GM12878 (cell line): ENCODE measurements at places on chromosomes 12 and 14.

DNA sequence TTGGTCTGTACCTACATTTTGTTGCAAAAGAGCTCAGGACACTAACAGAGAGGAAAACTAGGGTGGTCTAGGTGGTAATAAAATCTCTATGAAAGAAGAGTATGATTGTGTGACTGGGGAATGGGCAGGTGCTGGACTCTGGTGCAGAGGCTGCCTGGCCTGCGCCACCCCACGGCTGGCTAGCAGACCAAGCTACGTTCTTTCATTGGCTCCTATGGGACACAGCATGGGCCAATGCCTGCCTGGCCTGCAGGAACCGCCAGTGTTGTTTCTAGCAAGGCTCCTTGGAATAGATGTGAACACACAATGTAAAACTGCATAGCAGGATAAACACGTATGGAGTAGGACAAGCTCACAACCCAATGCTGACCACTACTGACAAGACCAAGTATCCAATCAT lies 51.7 kb upstream of the CORO1C start:
- DNase-seq = no peak

DNA sequence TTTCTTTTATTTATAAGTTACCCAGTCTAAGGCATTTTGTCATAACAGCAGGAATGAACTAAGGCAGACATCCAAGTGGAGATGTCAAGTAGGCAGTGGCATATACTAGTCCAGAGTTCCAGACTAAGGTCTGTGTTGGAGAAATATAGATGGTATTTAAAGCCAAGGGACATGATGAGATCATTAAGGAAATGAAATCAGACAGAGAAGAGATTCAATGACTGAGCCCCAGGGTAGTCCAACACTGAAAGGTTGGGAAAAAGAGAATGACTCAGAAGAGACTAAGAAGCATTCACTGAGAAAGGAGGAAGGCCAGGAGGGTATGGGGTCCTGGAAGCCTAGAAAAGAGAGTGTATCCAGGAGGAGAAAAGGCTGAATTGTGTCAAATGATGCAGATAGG lies 442.2 kb upstream of the CCDC196 start:
- no peak for DNase-seq

GRCh38 chr12:75581515-75581914 lies 70.1 kb upstream of the KRR1 start:
- DNase-seq = no peak

GRCh38 chr12:3705354-3705675 lies 47.6 kb downstream of the CRACR2A start:
- DNase-seq = no peak

DNA sequence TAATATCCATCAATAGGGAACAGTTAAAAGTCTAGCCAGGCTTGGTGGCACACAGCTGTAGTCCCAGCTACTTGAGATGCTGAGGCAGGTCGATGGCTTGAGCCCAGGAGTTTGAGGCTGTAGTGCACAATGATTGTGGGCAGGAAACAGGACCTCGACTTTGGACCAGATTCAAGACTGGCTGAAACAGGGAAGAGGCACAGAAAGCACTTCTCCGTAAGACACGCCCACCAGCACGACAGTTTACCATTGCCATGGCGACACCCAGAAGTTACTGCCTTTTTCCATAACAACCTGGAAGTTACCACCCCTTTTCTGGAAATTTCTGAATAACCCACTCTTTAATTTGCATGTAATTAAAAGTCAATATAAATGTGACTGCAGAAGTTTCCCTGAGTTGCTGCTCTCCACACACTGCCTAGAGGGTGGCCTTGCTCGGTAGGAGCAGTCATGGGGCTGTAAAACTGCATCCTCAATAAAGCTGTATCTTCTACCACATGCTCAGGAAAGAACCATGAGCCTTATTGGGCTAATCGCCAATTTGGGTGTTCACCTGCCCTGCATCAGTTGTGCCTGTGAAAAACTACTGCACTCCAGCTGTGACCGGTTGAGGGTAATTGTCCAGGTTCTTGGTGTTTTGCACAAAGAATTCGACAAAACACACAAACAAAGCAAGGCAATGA lies 4.6 kb upstream of the LRRC23 start:
- no peak for DNase-seq

- no peak for DNase-seq
Observed at GRCh38 chr14:88488081-88488480, 66.7 kb downstream of the PTPN21 start.

- DNase-seq = no peak
Observed at GRCh38 chr14:24966579-24966964, 83.4 kb downstream of the STXBP6 start.

DNA sequence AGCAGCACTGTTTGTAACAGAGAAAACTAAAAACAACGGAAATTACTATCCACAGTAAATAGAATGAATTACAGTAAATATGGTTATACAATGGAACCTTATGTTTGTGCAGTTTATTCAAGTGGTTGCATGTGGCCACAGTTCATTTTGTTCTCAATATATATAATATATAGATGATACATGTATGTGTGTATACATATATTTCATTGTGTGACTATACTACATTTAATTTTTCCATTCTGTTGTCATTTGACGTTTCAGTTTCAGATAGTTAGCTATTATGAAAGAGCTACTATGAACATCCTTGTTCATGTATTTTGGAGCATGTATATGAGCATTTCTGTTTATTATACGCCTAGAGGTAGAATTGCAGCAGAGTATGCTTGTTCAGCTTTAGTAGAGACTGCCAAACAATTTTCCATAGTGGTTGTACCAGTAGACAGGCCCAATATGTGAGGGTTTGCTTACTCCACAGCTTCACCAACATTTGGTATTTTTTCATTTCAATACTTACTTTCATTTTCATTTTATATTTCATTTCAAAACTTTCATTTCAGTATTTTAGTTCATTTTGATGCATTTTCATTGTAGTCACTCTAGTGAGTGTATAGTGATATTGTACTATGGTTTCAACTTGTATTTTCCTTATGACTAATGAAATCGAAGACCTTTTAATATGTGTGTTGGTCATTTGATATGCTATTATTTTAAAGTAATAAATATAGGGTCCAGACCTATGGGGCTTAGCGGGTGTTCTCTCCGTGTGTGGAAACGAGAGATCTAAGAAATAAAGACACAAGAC lies 141.5 kb upstream of the FGD4 start:
- DNase-seq = no peak

DNA sequence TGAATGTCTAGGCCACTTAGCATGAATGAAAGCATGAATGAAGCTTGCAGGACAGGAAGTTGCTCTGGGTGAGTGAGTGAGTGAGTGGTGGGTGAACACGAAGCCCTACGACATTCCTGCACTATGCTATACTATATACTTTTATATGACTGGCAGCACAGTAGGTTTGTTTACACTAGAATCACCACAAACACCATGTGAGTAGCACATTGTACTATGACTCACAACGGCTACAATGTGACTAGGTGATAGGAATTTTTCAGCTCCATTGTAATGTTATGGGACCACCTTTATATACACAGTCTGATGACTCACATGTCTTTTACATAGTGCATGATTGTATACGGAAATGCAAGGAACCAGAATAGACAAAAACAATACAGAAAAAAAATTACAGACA lies 1480.2 kb downstream of the AACS start:
- no peak for DNase-seq

DNA sequence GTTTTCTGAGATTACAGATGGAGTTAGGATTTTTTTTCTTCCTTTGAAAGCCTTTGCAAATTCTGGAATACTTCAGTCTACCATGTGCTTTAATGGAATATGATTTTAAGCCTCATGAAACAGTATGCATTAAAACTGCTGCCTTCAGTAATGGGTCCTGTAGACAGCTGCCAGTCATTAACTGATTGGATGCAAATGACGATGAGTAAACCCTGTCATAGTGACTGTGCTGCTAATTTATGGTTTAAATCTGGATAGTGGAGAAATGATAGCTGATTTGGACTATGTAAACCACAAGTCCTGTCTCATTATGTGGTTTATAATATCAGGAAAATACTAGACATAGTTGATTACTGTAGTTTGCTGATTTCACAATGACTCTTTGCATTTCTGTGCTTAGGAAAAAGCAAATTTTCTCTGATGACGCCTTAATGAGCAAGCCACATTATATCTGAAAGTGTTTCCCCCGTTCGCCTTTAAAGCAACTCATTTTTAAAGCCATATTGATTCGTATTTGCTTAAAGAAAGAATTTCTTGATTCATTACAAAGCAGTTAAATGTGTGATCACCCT lies 217.6 kb downstream of the TMTC2 start:
- DNase-seq = no peak

DNA sequence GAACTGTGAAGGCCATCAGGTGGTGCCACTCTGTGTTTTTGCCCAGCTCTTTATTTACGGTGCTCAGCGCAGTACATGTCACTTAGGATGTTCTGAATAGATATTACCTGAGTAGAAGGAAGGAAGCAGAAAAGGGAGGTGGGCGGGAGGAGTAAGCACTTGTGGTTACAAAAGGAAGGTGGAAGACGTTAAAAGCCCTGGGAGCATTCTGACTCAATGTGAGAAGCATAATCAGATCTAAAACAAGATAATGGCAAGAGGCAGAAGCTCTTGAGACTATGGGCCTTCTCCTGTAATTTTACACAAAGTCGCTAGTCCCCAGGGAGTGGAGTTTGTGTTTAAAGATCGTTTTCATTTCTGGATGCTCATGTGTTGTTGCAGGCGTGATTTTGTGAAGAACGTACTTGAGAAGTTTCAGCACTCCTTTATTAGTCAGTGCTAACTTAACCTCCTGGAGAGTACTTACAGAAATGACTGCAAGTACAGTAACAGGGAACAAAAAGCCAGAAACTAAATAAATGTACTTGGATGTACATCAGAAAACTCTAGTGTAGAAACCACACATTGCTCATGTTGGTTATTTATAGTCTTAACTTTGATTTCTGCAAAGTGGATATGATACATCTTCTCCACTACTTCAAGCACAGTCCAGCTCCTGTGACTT lies 1523.5 kb downstream of the AACS start:
- no peak for DNase-seq

DNA sequence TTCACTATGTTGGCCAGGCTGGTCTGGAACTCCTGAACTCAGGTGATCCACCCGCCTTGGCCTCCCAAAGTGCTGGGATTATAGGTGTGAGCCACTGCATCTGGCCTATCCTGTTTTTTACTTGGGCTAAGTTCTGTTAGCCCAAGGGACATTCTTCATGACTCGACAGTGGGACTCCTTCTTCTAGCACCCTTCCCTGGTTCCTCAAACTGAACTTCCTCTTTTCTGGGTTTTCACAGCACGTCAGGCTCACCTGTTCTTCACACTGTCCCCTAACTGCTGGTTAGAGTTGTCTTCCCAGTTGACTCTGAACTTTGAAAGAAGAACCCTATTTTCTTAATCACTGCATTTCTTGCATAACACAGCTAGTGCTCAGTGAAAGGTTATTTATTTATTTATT lies 22.5 kb downstream of the CABP1 start:
- DNase-seq = peak; percentile 67

- DNase-seq = no peak
Observed at GRCh38 chr14:55684956-55685584, 105.1 kb downstream of the KTN1 start.

GRCh38 chr14:83548061-83548839 lies 1981.7 kb upstream of the FLRT2 start:
- DNase-seq = no peak

GRCh38 chr14:34093883-34094282 lies 143.0 kb upstream of the EGLN3 start:
- DNase-seq = no peak
